ENCODE measurements at places on chromosomes 5 and 9.

- no peak for DNase-seq
These were observed 18.1 kb downstream of the OTP start for GRCh38 chr5:77620405-77620804.

DNA sequence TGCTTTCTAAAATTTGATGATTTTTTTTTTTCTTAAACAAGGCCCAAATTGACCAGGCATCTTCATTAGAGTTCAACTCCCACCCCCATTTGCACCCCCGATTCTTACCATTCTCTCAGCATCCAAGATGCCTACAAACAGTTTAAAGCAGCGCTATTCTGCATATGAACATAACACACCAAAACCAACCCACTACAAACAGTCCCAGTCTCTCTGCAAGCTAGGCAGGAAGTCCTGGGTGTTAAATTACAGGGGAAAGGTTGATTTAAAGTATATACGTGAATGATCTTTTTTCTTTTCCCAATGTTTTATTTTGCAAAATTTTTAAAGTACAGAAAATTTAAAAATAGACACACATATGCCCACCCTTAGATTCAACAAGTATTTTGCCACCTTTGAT, 127.0 kb downstream of the ADAMTS12 start:
- DNase-seq = no peak

GRCh38 chr9:5644501-5644900, 15.6 kb downstream of the RIC1 start:
- DNase-seq = no peak

DNA sequence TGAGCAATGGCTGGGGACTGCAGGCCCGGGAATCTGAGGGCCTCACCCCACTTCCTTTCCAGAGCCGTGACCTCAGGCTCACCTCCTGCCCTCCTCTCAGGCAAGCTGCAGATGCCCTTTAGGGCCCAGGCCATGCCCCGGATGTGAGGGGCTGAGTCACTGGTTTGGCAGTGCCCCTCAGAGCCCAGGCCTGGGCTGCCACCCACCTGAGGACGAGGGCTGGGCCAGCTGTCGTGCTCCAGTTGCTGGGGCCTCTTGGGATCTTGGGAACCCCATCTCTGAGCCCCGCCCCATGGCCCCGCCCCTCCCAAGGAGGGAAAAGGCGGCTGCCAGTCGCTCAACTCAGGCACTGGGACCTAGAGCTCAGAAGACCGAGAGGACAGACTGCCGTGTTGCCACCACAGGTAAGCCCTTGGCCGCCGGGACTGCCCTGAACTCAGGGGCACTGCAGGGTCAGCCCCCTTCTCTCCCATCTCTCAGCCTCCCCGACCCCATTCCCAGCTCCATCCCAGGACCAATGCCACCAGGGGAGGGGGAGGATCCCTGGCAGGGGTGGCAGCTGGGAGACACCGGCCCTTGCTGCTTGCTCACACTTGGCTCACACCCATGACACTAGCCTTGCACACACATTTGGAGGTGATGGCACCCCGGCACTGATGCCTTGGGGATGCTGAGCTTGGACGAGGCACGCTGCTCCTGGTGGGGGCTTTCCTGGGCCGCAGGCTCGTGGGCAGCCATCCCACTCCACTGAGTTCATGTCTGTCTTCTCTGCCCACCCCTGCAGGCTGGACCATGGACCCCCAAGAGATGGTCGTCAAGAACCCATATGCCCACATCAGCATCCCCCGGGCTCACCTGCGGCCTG, at the start of gene CYSRT1:
TSS of gene CYSRT1 (plus strand) at position 345 of the 865 bp plus-strand sequence. CDS start at position 793, 448 bp downstream.
- DNase-seq = no peak

DNA sequence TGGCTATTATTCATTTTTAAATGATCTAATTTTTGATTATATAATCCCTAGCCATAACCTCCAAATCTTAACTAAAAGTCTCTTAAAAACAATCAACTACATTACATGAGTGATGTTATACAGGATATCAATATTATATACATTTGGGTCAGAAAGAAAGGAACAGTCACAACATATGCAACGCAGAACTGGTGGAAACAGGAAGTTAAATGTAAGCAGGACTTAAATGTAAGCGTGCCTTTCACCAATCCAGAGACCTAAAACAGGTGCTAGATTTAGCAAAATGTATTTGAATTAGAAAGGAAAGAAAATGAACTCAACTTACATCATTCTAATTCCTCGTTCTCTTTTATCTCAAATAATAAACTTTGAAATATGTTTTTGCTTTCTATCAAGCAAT, 738.5 kb downstream of the PTPRD start:
- DNase-seq = no peak

DNA sequence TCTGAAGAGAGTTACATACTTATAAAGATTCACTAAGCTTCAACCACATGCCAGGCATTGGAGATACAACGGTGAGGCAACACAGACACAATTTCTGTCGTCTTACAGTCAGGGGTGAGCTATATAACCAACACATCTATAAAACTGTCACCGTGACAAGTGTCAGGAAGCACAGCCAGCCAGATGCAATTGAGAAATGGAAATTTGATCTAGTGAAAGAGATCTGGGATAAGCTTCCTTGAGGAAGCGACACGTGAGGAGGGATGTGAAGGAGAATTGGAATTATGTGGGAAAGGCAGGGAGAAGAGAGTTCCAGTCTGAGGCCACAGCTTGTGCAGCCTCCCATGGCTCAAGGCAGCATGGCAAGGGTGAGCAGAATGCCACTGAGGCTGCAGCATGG, 50.9 kb upstream of the ZNF354B start:
- DNase-seq = no peak

DNA sequence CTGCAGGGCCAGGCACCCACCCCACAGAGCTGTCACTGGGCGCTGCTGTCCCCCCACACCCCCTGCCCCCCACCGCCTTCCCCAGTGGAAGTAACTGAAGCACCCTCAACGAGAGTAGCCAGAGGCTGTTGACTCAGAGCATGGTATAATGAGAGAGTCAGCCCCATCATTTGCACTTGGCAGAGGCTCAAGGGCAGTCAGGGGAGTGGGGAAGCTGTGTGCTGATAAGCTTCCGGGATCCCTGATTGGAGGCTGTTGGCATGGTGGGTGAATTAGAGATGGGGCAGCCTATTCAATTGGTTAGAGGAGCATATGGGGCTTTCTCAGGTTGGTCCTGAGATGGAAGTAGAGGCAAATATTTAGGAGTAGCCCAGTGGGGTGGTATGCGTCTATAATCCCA, 77.1 kb upstream of the GOLM1 start:
- DNase-seq = no peak

DNA sequence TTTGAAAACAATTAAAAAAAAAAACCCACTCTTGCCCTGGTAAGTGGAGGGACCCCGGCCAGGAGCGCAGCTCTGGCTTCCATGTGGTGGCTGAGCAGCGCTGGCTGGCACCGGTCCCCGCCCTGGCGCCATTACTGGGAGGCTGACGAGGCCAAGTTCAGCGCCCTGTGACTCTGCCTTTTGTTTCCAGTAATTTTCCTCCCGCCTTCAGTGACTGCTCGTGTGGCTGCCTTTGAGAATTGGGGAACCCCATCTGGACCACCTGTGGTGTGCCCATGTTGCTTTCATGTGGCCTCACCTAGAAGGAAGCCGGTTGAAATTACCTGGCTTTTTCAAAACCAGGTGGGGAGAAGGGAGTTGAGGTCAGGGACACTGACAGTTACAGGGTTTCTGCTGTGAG, 136.1 kb downstream of the GAPVD1 start:
- DNase-seq = no peak

DNA sequence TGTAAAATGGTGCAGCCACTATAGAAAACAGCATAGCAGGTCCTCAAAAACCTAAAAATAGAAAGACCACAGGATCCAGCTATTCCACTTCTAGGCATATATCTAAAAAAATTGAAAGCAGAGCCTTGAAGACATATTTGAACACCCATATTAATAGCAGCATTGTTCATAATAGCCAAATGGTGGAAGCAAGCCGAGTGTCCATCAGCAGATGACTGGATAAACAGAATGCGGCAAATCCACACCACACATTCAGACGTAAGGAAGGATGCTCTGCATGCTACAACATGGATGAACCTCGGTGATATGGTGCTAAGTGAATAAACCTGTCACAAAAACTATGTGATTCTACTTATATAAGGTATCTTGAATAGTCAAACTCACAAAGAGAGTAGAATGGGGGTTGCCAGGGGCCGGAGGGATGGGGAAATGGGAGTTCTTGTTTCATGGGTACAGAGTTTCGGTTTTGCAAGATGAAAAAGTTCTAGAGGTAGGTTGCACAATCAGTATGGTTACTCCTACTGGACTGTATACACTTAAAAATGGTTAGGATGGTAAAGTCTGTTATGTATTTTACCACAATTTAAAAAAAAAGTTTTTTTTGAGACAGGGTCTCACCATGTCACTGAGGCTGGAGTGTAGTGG, 17.1 kb upstream of the HSD17B3 start:
- no peak for DNase-seq
